Lower leg skin (tissue), 4 donors: ENCODE measurements at places on chromosomes 5 and 9.
A peak's percentile ranks its signal among the peaks of the same experiment; 100 is the strongest.

DNA sequence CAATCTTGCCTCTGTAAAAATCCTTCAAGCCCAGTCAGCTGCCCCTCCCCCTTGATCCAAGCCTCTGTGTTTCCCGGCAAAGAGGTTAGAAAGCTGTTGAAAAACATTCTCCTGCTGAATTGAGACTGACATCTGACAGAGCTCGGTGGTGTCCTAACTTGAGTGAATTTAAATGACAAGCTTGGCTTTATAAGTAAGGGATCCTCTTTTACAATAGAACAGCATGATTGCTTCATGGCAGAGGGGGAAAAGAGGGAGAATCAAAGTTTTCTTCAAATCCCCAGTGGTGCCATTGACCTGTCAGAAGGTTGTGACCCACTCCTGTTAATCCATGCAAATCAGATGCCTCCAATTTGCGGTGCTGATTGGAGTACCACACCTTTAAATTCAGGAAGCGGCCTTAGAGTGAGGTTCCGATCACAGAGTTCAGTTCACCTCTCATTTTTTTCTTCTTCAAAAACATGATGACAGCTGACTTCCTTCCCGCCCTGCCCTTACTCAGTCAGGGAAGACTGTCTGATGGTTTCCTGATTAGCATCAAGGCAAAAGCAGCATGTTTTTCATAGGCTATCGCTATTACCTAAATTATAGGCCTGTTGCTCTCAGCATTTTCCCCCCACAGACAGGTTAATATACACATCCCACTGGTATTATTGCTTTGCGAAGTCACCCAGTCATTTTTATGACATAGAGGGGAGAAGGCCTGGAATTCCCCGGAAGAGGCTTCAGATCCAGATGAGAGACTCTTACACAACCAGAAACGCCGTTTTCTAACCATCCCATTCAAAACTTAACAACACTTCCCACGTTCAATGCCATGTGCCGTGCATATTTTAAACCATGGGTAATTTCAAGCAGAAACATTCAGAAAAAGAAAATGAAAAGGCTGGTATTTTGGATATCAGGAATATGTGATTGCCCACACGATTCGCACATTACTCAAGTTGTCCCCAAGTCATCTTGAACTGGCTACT, 141.4 kb downstream of the EBF1 start:
- no peak for DNase-seq

GRCh38 chr5:67350618-67351201, 154.1 kb upstream of the CD180 start:
- peak; percentile 42 for DNase-seq

GRCh38 chr9:81116340-81117137, 572.8 kb downstream of the TLE1 start:
- no peak for DNase-seq

DNA sequence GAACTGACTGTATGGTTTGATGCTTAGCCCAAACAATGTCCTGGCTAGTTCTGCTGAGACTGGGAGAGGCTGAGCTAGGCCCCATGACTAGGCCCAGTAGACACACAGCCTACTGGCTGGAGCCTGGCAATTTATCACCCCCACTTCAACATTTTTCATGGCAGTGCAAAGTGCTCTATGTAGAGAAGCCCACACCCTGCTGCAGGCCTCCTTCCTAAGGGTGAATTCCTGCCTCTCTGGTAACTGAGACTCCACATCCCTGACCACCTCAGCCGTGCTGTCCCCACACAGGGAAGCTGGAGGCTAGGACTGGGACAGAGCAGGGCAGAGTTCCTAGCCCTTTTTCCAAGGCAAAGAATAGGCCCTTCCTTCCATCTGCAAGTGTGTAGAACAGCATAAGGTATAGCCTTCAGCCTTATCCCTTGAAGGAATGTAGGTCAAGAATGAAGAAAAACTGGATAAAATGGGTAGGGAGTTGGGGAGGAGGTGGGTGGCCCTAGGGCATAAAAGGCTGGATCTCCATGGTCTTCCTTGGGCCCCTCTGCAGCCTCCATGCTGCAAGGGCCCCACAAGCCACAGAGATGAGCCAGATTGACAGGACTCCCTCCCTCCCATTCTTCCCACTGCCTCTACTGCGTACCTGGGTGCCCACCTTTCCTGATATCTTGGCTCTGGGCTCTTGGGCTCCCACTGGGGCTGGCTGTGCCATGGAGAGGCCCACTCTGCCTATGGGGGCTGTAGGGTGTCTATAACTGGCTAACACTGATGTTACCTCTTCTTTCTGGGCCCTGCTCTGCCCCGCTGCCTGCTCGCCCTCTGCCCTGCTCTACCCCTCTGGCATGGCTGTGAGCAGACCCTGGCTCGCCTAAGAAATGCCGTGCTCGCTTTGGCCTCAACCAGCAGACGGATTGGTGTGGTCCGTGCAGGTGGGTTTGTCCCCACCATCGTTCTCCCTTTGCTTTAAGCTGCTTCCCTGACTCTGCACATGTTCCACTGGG, 29.8 kb downstream of the TCF7 start:
- DNase-seq, result no peak

GRCh38 chr9:93659044-93659836, 82.9 kb downstream of the PHF2 start:
- peak; percentile 67 for DNase-seq

DNA sequence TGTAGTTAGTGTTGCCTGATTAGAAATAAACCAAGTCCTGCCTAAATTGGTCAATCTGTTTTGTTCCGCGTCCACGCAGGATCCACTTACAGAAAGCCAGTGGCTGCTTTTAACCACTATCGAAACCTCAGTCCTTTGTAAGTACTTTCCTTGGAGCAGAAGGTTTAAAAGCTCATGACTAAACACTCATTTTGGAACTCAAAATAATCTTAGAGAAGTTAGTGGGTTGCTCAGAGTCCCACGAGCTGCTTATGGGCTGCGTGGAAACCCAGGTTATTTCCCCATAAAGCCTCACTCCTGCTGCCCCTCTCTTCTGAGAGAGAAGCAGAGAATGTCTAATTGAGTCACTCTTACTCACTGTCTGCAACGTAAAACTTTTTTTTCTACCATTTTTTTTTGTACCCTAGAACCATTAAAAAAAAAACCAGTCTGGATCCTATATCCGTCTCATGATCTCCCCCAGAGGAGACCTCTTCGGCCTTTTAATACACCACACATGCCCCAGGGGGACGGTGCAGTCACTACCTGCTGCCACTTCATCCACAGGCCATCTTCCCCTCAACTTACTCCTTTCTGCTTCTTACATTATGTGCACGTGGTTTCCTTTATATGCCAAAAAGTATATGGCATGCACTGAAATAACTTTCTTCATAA, 7.6 kb downstream of the BASP1 start:
- no peak for DNase-seq

DNA sequence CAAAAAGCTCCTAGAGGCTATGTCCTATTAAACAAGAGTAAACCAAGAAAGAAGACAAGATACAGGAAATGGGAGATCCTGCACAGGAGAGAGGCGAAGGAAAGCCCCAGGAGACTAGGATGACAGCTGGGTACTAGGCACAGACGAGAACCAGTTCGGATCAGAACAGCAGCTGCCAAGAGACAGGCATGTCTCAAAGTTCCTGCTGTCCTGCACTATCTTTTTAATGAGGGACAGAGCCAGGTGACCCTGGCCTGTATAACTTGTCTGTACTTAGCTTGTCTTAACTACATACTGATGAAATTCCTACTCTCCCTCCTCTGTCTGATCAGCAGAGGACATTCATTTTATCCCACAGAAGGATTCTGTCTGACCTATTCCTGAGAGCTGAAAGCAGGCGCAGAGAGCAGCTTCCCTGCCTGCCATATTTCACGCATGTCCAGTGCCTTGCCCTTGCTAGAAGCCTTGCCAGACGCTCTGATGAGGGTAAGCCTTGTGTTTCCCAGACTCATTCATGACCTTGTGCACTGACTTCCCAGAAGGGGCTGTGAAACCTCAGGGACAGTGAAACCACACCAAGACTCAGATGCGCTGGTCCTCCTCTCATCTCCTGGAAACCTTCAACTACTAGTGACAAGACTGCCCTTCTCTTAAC, 24.7 kb downstream of the TSC1 start:
- DNase-seq, result no peak

DNA sequence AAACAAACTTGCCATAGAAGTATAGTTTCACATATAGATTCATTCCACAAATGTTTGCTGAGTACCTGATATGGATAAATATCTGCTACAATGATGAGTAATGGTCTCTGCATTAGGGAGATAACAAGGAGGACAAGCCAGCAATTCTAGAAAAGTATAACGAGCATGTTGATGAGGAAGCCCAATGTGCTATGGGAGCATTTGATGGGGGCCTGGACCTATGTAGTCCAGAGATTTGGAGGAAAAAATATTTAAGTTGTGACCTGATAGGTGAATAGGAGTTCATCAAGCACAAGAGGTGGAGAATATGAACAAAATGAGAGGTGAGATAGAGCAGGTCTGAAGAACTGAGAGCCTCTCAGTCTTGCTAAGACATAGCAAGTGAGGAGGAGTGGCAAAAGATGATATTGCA, 14.4 kb upstream of the TMEM245 start:
- no peak for DNase-seq

GRCh38 chr9:28853477-28853876, 1280.2 kb upstream of the C9orf72 start:
- no peak for DNase-seq

DNA sequence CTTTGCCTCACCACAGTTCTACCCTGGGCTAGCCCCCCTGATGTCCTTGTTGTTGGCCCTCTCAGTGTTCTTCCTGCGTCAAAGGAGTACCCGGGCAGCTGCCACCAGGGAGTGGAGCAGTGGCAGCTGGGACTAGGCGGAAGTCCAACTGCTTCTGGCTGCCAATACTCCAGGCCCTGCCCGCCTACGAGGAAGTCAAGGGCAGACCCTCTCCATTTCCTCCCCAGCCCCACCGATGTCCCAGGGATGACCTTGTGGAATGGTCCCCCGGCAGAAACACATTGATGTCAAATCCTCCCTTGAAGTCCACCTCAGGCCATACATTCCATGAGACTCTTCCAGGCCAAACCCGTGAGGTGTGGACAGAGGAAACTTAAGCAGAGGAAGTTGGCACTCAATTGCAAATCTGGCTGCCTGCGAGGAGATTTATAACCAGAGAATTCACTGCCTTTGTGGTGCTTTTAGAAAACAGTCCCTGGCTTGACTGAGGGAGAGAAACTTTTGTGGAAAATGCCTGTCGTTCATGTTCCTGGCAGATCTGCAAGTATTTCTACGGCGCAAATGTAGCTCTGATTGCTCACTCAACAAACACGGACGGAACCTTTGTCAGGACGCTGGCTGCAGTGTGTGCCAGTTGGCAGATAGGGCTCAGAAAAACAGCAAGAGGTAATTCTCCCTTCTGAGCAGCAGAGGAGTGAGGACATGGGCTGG, 339.7 kb downstream of the RAB3C start:
- peak; percentile 62 for DNase-seq

DNA sequence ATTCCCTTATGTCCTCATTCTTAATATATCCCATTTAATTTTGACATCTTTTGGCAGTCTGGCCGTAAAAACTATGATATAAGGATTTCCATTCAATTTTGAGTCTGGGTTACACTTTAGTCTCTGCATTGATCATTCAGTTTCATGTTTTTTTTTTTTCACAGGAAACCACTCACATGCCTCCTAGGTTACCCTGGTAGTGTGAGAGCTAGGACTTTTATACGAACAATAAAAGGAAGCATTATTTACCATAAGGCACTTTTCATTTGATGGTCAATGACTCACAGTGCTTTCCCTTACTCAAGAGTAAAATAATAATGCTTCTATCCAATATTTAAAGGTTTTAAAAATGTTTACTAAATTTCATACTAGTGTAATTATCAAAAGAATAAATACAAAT, 16.4 kb upstream of the DMAC1 start:
- no peak for DNase-seq

GRCh38 chr5:14771189-14771588, 100.4 kb downstream of the ANKH start:
- no peak for DNase-seq

DNA sequence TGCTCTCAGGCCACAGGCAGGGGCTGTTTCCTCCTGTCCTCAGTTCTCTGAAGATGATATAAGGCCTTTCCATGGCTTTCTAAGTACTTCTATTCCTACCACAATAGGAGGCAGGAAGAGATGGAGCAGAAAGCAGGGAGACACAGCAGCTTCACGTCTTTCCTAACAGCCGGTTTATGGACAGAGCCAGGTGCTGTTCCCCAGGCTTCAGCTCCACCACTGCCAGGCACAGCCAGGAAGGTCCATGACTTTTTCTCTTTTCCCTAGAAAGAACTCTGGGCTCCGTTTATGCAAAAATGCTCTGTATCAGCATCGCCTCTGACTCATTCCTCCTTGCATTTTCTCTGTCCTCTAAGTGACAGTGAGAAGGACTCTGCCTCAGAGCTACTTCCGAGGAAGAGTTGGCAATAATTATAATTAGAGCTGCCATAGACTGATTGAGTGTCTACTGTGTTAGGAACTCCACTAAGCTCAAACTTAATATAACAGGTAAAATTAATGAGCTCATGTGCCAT, 478.5 kb downstream of the RASEF start:
- DNase-seq, result no peak

- no peak for DNase-seq
Observed at GRCh38 chr5:142506046-142506445, 179.8 kb downstream of the FGF1 start.

- DNase-seq, result no peak
Observed at GRCh38 chr9:133499132-133499891, 20.4 kb upstream of the SLC2A6 start.

- no peak for DNase-seq
Observed at GRCh38 chr9:71249729-71250317, 128.4 kb upstream of the TRPM3 start.

DNA sequence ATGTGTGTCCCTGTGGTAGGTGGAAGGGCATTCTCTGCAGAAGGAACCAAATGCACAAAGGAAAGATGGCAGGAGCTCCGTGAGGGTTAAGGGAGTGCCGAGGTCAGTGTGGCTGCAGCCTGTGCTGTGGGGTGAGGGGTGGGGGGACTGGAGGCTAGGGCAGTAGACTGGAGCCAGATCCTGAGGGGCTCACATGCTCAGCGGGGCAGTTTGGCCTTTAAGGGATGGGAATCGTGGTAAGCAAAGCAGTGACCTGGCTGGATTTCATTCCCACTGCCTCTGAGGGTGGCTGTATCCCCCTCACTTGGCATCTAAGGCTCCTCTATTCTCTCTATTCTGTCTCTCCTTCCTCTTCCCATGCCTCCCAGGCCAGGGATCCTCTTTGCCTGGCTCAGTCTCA, 15.6 kb downstream of the PITX1 start:
- DNase-seq, result peak; percentile 60

GRCh38 chr5:87007737-87008136, 259.9 kb upstream of the RASA1 start:
- DNase-seq, result no peak

- DNase-seq, result no peak
Observed at GRCh38 chr9:107292821-107293542, 9.9 kb downstream of the RAD23B start.

- no peak for DNase-seq
Observed at GRCh38 chr9:93267091-93267541, 83.2 kb downstream of the WNK2 start.

- DNase-seq, result no peak
Observed at GRCh38 chr5:32538031-32538547, 47.3 kb upstream of the SUB1 start.

- no peak for DNase-seq
Observed at GRCh38 chr5:113232221-113232620, 202.6 kb downstream of the TSSK1B start.

- peak; percentile 13 for DNase-seq
Observed at GRCh38 chr5:135243556-135244285, 155.3 kb downstream of the MACROH2A1 start.

- no peak for DNase-seq
Observed at GRCh38 chr5:155616779-155617392, 603.3 kb downstream of the KIF4B start.
